A172 (cell line): ENCODE measurements at places on chromosomes 3 and 15. TPM values are rescaled to one million over a fixed set of nuclear protein-coding genes. Genes with fewer than 3 reads are reported as not detected.

DNA sequence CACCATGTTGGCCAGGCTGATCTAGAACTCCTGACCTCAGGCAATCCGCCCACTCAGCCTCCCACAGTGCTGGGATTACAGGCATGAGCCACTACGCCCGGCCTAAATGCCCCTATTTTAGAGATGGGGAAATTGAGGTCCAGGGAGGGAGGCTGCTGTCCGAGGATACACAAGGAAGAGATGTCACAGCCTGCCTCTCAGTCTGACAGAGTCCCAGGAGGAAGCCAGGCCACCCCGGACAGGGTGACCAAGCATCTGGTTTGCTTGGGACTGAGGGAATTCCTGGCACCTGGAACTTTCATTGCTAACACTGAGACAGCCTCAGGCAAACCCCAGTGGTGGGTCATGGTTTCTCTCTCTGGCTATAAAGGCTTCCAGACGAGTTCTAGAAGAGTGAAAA, 30.6 kb upstream of the ADAMTS7 start:
- no peak for DNase-seq

DNA sequence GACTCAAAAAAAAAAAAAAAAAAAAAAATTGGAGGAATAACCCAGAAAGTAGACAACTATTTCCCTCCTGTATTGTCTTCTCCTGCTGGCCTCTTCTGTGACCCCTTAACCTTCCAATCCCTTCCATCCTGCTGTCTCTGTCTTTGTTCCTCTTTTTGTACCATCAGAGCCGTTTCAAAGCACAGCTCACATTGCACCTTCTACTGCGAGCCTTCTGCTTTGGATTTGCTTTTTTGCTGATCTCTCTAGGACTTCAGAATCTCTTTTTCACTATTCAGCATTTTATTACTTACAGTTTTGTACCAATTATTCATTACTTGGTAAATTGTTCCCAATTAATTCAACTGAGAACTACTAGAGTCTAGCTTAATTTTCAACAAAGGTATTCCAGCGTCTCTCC, 284.0 kb upstream of the TBL1XR1 start:
- DNase-seq: no peak

DNA sequence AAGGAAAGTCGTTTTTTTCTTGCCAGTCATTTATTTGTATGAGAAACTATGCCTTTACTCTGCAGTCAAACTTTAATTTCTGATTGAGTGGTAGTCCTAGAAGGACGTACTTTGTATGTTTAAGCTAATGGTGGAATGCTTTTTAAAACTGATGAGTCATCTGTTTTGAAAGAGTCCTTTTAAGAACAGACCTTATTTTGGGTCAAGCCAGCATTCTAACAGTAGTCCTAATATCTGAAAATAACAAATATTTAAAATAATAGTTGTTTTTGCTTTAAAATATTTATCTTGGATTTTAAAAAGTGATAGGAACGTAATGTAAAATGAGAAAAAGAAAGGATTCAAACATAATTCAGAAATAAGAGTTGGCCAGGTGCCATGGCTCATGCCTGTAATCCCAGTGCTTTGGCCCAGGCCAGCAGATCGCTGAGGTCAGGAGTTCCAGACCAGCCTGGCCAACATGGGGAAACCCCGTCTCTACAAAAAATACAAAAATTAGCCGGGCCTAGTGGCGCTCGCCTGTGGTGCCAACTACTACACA, 1.3 kb upstream of the LRRC58 start:
- DNase-seq: peak; percentile 46

- peak; percentile 52 for DNase-seq
Measured at GRCh38 chr15:67945951-67946700, 106.3 kb upstream of the RNU6-1 start.

- DNase-seq: no peak
Measured at GRCh38 chr15:39623529-39623931, 42.7 kb downstream of the THBS1 start.

The ELP6 gene
- total RNA-seq: 31.0 and 31.5 TPM in 2 replicates
